ENCODE measurements at places on chromosomes 11 and 22.

- no peak for DNase-seq
Observed at GRCh38 chr11:70826541-70827335, 425.6 kb downstream of the SHANK2 start.

- DNase-seq: no peak
Observed at GRCh38 chr11:8567602-8568198, 26.3 kb downstream of the STK33 start.

GRCh38 chr22:44669561-44669976 is 32.4 kb upstream of the PRR5 start:
- DNase-seq: no peak

GRCh38 chr22:37010174-37010573 is 9.1 kb downstream of the TST start:
- DNase-seq: no peak

- no peak for DNase-seq
Observed at GRCh38 chr11:133957900-133958299, 1.1 kb upstream of the IGSF9B start.

DNA sequence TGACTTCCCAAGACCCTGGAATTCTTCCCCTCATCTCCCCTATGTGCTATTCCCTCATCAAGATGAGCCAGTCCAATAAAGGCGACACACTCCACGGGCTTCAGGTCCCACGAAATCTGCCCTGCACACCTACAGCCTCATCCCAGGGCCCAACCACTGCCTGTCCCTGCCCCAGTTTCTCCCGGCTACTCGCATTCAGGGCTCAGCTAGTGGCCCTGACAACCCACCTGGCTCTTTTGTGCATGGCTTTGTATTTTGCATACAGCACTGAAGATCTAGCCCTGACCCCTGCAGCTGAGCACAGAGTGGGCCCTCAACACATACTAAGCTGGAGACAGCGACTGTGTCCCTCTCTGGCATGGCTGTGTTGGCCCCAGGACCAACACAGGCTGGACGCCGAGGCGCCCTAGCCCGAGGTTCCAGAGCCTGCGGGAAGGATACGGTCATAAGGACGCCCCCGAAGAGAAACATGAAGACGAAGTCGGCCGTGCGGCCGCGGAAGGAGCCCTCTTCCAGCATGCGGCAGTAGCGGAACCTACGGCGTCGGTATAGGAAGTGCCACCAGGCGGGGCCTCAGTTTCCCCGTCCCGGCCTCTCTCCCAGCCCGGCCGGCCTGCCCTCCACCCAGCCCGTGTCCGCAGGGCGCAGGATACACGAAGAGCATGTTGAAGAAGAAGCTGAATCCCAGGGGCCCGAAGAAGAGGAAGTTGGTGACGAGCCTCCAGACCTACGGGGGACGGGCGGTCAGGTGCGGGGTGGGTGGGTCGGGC is 710 bp downstream of the DERL3 start:
- DNase-seq: no peak

GRCh38 chr11:69819541-69820070 is 390 bp upstream of the FGF3 start:
- no peak for DNase-seq

DNA sequence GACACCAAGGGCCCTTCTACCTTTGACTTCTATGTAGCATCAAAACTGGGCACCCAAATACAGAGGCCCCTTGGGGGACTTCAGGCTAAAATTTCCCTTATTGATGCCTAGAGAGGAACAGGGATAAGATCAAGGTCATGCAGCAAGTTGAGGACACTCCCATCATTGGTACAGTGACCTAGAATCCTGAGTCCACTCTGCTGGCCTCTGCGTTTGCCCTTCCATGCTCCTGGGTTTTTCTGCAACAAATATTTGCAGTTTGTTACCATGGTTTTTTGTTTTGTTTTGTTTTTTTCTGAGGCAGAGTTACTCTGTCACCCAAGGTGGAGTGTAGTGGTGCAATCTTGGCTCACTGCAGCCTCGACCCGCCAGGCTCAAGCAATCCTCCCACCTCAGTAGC is 64.2 kb downstream of the THAP12 start:
- no peak for DNase-seq

DNA sequence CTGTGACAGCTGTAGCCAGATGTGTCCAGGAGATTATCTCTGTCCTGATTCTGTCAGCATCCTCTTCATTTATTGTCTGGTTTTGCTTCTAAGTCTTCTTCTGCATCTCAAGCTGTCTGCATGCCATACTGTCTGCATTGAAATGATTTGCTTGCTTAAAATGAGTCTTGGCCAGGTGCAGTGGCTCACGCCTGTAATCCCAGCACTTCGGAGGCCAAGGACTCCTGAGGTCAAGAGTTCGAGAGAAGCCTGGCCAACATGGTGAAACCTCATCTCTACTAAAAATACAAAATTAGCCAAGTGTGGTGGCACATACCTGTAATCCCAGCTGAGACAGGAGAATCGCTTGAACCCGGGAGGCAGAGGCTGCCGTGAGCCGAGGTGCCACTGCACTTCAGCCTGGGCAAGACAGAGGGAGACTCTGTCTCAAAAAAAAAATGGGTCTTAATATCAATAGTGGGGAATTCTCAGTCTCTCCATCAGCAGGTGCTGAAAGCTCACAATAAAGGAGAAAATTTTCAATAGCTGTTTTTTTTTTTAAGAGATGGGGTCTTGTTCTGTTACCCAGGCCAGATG is 39.2 kb upstream of the AMPD3 start:
- no peak for DNase-seq

GRCh38 chr22:27729246-27729645 is 72.3 kb downstream of the MN1 start:
- DNase-seq: no peak

GRCh38 chr11:5705688-5706087 is 16.1 kb downstream of the TRIM22 start:
- no peak for DNase-seq

DNA sequence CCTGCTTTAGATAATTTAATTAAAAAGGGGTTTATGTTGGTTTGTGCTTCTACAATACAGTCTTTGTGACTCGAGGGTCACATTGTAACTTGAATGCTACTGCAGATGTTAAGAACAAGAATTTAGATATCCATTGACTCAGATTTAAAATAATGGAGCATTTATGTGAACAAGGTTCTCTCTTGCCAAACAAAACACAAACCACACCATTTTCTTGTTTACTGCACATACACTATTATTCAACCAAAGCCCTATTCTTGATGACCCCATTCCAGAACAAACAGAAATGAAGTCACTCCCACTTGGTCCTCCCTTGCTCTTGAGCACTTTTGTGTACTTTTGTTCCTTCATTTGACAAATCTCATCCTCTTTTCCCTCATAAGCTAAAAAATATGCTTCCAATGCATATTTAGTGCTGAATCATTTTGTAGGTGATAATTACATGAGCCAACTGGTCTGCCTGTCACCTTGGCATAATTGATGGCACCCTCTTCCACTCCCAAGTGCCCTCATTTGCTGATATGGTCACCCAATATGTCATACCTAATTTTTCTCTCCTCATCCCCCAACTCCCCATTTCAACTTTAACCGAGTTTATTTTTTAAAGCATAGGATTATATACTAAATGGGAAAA is 2.8 kb downstream of the C11orf71 start:
- DNase-seq: no peak

- DNase-seq: no peak
Observed at GRCh38 chr11:58097437-58097836, 27.9 kb downstream of the OR9I1 start.

DNA sequence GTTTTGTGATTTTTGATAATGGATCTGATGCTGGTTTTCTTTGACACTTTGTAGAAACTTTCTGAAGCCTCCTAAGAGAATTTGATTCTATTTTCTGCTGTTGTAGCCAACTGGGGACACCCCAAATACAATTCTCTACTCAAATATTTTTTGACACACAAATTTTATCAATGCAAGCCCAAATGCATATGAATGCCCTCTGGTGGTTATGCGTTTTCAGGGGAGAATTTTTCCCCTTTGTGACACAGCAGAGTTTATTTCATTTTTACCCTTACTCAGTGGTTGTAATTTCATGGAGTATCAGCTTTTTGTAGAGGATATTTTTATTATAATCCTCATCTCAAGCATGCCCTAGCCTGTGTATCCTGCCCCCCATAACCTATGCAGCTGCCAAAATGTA is 44.7 kb upstream of the MTMR2 start:
- DNase-seq: no peak

- no peak for DNase-seq
Observed at GRCh38 chr22:26711205-26711963, 54.0 kb downstream of the MIAT start.

DNA sequence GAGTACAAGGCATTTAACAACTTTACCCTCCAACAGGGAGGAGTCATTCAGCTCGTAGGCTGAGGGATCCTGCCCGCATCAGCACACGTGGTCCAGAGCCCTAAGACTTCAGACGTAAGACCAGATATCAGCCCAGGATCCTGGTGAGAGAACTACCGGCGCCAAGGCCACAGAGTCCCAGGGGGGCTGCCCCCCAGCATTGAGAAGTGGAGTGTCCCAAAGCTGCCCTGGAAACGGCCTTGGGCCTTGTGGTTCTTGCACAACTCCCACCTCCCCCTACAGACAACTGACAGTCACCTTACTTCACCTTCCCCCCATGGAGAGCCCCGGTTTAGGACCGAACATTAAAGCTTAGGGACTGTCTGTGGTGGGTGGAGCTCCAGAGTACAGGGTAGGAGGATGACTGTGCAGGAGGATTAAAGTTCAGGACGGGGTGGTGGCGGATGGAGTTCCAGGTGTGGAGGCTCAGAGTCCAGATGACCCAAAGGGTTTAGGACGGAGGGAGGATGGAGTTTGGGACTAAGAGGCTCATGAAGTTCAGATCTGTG is 1.0 kb downstream of the C11orf91 start:
- DNase-seq: no peak

GRCh38 chr11:102426000-102426399 is 26.6 kb downstream of the TMEM123 start:
- DNase-seq: no peak

- DNase-seq: no peak
Observed at GRCh38 chr11:35458846-35459245, 39.5 kb upstream of the SLC1A2 start.

- DNase-seq: no peak
Observed at GRCh38 chr11:2480874-2481220, 36.0 kb downstream of the KCNQ1 start.

- DNase-seq: no peak
Observed at GRCh38 chr22:35555483-35555890, 14.9 kb downstream of the RASD2 start.

- no peak for DNase-seq
Observed at GRCh38 chr22:40567106-40567505, 69.4 kb downstream of the MRTFA start.

GRCh38 chr11:61976420-61976800 is 9.0 kb upstream of the FTH1 start:
- no peak for DNase-seq

- no peak for DNase-seq
Observed at GRCh38 chr22:19723232-19723982, at the start of gene GP1BB. TSS of gene GP1BB (plus strand) at chr22:19723539. CDS start at chr22:19723570, 31 bp downstream.

DNA sequence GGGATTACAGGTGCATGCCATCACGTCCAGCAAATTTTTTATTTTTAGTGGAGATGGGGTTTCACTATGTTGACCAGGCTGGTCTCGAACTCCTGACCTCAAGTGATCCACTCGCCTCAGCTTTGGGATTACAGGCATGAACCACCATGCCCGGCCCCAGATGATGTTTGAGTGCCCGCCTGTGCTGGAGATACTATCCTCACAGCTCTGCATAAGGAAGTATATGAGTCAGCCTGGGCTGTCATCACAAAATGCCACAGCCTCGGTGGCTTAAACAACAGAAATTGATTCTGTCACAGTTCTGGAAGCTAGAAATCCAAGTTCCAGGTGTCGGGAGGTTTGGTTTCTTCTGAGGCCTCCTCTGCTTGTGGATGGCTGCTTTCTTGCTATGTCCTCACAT is 119.3 kb downstream of the OSBP2 start:
- DNase-seq: no peak

DNA sequence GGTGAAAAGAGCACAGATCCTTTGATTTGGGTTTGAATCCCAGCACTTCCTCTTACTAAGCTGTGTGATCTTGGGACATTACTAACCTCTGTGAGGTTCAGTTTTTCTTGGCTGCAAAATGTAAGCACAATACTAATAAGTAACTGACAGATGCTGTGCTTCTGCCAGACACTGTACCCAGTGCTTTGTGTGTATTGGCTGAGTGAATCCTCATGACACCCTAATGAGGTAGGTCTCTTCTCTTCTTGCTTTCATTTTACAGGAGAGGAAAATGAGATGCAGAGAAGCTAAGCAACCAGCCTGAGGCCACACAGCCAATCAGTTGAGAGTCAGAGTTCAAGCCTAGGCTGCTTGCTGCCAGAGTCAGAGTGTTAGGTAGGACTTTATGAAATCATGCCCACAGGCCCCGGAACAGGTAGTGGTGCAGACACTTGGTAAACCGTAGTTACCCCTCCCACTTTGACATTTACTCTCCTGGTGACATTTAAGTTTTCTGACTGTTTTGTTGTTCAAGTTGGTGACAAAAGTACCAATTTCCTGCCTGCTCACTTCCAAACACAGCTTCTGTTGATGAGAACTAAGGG is 21.2 kb downstream of the PTPRJ start:
- peak; percentile 68 for DNase-seq

- DNase-seq: no peak
Observed at GRCh38 chr11:923691-924405, 1.8 kb upstream of the AP2A2 start.

DNA sequence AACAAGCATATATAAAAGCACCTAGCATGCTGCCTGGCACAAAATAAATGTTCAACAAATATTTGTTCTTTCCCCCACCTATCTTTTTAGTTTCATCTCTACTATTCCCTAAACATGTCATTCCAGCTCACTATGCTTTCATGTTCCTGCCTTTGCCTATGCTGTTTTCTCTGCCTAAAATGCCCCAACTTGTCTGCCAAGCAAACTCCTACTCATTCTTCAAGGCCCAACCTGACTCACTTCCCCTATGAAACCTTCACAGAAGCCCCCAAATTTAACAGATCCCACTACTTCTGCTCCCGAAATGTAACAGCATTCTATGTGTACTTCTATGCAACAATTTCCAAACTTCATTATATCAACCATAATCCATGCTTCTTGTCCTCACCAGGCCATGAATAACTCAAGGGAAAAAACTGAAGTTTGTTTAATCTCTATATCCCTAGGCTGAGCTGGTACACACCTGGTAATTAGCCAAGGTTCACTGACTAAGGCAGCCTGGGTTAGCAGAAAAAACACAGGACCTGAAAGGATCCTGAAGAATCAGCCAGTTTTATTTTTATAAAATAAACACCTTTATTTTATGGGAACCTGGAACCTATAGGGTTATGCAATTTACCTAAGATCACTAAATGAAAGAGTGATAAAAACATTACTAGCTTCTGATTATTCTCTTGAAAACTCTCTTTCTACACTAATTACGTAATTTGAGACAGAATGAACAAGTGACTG is 72.2 kb downstream of the PAK1 start:
- DNase-seq: no peak

DNA sequence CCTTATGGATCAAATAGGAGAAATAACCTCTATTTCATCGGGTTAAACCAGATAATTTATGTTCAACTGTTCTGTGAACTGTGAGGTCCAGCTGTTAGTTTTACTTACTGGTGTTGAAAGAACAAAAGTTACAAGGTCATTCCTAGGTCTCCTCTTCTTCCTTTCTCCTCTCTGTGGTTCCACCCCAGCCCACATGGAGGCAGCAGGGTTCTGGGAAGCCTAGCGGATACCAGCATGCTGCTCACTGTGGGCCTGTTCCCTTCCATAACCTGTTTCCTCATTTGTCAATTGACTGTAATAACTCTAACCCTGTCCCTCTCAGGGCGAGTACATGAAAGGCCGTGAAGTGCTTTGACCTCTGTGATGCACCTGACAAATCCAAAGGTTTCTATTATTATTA is 27.8 kb downstream of the RELT start:
- DNase-seq: no peak
